BJ (cell line): ENCODE measurements at places on chromosomes 4 and X. TPM values are rescaled to one million over a fixed set of nuclear protein-coding genes. Genes with fewer than 3 reads are reported as not detected.

The CAMK2D gene
- 41.8 and 69.6 TPM in 2 replicates for polyA plus RNA-seq

The SULT1E1 gene
- polyA plus RNA-seq = not detected in 2 replicates

The AFM gene
- not detected in 2 replicates for polyA plus RNA-seq

The FHIP1A gene
- polyA plus RNA-seq = 0.28 and 0.49 TPM in 2 replicates

The KCNIP4 gene
- not detected in 2 replicates for polyA plus RNA-seq

The CLTRN gene
- polyA plus RNA-seq = 0.15 and 0.21 TPM in 2 replicates

The EDNRA gene
- polyA plus RNA-seq = 7.6 and 12.0 TPM in 2 replicates

The CAPN6 gene
- 0.01 TPM in 1 of 2 replicates, not detected in the other for polyA plus RNA-seq

The YY2 gene
- polyA plus RNA-seq = 0.60 and 0.83 TPM in 2 replicates

The TMEM255A gene
- 0.10 and 0.17 TPM in 2 replicates for polyA plus RNA-seq
